ENCODE measurements at places on chromosomes 12 and 14.

DNA sequence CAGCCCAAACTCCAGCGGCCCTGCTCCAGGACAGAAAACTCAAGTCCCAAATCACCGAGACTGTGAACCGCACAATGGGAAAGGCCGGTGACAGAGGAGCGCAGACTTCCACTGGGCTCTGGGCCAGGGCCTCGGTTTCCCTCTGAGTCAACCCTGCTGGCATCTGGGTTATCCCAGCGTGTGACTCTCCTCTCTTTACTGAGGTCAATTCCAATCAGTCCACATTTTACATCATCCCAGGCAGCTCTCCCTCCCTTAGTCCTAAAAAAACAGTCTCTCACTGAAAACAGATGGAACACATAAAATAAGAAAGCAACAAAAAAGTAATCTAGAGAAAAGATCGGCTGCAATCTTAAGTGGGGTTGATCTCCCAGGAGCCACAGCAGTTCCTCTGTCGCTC lies 36.9 kb downstream of the ITPK1 start:
- DNase-seq: no peak

DNA sequence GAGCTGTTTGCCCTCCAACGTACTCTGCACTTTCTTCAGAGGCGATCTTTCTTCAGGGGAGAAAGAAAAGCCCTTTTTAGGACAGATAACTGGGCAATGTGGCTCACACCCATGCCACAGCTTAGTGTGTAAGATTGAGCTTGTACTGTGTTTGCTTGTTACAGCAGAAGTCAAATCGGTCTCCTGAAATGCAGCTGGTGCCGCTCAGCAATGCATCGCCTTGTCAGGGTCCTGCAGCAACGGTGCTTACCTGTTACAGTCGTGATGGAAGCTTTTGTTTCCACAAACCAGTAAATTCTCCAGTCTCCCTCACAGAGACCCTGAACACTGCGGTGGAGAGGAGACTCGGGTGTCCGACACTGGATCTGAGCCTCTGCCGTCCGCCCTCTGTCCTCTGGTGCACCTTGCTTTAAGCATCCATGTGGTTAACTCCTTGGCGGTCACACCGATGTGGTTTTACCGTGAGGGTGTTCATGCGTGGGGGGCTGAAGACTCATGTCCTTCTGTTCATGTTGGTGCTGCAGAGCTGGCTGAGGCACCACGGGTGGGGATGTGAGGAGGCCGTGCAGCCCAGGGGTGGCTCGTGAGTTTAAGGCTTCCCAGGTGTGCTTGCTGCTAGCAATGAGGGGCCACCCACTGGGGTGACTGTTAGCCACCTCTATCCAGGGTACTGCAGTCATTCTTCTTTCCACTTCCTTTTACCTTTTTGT lies 47.3 kb downstream of the FBXL14 start:
- no peak for DNase-seq

DNA sequence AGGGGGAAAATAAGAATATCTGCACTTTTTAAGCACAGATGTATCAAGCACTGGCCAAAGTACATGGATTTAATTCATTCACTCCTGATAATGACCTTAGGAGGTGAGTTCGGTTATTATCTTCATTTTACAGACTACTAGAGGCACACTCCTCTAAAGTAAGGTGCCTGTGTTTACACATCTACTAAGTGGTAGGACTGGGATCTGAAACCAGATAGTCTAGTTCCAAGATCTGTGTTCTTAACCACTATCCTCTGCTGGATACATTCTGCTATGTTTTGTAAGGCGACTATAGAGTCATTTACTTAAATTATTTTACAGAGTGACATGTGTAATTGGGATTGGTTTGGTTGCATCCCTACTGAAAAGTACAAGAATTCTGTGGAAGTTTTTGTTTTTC lies 175.3 kb downstream of the ESR2 start:
- no peak for DNase-seq

- no peak for DNase-seq
These were observed 49.1 kb downstream of the AVPR1A start for GRCh38 chr12:63101920-63102319.

GRCh38 chr12:88360343-88360742 lies 218.2 kb downstream of the TMTC3 start:
- no peak for DNase-seq
